Activated CD4-positive, alpha-beta T cell treated with anti-CD3 and anti-CD28 coated beads, Interleukin-10, Interleukin-2, amounts not matched to agents 100 ng/mL and 50 ng/mL, durations not matched to agents 16 hours and 8 hours (primary cell): ENCODE measurements at places on chromosomes 6 and 20.

DNA sequence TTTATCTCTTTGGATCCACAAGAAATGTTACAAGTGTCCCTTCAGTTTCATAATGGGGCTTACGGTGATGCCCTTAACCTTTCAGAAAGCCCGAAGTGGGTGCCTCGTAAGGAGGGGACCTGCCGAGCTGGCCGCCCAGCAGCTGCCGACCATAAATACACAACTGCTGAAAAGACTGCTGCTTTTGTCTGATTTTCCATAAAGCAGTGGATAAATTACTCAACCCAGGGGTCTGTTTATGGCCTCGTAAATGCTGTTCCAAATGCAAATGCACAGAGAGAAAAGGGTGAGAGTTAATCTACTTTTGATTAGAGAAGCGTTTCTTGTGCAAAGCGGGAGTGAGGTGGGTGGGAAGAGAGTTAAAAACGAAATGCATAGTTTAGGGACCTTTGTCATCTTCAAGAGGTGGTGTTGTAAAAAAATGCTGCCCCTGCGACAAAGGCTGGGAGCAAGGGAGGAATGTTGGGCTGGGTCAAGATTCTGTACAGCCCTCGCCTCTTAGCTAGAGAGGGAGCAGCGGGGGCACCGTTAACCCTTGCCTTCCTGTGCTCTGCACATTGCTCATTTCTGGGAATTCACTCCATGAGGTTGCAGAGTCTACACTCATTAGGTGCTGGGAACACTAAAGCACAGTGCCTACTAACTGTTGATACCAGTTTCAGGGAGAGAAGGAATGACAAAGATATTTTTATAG is 112.0 kb upstream of the MTHFD1L start:
- DNase-seq: no peak

DNA sequence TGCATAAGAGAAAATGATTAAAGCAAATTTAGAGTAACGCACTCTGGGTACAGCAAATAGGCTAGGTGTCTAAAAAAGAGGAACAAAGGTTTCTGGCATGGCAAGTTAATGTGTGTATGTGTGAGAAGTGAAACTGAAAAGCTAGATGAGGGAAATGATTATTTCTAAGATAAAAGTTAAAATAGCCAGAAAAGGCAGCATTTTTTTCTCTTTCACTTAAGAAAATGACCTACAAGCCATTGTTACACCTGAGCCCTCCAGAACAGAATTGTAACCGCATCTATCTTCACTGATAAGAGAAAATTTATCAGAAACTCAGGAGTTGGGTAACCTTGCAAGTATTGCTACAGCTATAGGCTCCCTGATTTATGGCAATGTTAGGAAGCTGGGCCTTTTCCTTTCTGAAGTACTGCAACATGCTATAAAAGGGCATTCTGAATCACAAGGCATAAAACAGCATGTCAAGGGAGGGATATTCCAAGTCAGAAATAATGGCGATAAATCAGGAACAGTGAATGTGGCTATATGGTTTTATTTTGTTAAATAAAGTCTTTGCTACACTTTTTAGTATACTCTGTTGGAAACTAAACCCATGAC is 395.3 kb downstream of the TBC1D32 start:
- no peak for DNase-seq

DNA sequence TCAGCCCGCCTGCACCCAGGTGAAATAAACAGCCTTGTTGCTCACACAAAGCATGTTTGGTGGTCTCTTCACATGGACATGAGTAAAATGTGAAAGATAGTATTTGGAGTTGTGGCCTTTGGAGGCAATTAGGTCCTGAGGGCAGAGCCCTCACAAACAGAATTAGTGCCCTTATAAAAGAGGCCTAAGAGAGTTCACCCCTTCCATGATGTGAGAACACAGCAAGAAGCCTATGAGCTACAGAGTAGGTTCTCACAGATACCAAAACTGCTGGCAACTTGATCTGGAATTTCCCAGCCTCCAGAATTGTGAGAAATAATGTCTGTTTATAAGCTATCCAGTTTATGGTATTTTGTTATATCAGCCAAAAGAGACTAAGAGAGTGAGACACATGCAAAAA is 74.5 kb downstream of the TRDN start:
- DNase-seq: no peak

DNA sequence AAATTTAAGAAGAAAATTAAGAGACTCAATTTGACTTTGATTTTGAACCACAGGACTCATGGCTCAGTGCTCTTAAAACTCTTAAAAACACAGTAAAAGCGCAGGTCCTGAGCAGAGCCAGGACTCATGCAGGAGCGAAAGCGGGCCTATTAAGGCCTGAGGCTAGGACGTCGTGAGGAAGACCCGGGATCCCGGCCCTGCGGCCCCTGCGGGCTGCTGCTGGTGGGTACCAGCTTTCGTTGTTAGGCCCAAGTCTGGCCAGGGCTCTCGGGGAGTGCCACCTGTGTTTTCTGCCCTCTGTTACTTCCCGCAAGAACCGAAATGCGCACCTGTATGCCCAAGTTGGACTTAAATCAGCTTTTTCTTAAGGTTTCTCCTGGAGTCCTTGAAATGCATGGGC is 3.4 kb upstream of the PAX1 start:
- no peak for DNase-seq

DNA sequence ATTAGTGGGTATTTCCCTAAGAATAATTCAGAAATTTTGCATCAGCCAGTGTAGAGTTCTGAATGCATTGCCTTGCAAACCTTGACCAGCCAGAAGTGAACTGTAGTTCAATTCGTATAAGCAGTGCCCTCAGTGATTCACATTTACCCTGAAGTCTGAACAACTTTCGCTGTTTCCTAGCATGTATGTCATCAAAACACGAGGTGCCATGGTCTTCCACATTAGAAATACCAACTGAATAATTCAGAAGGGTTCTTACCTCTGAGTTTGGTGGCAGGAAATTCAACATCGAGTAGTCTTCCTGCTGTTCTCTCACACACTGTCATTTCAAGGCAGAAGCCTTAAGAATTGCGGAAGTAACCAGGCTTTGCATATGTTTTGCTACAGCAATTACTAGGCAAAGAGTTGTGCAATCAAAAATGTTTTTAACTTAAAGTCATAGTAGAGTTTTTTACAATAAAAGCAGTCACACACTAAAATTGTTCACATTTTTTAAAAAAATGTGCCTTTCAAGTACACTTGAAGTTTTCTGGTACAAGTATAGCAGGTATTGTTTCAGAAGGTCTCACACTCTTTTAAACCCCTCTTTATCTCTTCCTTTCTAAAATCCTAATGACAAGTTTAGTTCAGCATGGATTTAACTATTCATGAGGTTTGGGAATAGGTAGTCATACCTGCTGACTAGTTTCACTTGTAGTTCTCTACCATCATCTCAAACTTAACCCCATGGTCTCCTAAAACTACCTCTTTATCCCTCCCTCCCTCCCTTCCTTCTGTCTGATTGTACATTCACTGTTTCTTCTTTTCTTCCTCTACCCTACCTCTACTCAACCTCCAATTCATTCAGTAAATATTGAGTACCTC is 118.3 kb downstream of the STXBP5 start:
- peak; percentile 82 for DNase-seq

- no peak for DNase-seq
Measured at GRCh38 chr6:23524548-23524947, 601.5 kb upstream of the NRSN1 start.

DNA sequence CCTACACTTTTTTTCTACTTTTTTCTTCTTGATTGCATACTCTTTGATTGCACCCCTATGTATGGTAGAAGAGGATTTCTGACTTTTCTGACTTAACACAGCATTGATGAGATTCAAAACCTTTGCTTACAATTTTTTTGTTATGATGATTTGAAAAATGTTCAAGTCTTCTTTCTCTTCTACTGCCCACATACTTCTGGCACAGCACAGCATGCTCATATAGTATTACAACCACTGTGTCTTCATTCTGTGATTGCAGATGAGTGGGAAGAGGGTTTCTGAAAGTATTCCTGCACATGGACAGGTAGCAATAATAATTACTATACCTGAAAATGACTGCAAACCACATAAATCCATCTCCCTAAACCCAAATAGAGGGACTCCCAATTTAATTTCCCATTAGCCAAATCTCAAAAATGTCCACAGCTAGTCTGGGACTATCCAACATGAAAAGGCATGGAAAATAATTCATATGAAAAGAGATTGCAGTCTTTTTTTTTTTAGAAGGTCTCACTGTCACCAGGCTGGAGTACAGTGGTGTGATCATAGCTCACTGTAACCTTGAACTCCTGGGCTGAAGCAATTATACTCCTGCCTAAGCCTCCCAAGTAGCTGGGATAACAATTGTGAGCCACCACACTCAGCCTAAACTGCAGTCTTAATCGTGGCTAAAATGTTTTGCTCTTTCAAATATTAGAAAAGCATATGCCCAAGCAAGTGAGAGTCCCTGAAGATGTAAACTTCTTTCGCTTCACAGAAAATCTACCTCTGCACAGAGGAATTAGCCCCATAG is 15.9 kb upstream of the TENT5A start:
- no peak for DNase-seq

DNA sequence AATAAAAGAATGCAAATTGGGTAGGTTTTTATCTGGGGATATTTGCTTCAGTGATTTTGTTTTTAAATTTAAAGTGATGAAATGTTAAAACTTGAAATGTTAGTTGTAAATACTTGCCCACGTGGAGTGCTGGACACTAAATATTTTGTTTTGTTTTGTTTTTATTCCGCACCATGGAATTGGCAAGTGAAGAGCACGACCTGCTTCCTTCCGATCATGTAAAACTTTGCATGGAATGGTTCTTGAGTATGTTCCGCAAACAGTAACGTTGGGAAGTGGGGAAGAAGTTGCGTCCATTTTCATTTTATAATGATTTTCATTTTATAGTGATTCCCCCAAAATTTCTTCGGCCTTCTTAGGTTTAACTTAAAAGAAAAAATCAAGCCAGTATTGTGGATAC is 765 bp downstream of the IRAK1BP1 start:
- DNase-seq: no peak

DNA sequence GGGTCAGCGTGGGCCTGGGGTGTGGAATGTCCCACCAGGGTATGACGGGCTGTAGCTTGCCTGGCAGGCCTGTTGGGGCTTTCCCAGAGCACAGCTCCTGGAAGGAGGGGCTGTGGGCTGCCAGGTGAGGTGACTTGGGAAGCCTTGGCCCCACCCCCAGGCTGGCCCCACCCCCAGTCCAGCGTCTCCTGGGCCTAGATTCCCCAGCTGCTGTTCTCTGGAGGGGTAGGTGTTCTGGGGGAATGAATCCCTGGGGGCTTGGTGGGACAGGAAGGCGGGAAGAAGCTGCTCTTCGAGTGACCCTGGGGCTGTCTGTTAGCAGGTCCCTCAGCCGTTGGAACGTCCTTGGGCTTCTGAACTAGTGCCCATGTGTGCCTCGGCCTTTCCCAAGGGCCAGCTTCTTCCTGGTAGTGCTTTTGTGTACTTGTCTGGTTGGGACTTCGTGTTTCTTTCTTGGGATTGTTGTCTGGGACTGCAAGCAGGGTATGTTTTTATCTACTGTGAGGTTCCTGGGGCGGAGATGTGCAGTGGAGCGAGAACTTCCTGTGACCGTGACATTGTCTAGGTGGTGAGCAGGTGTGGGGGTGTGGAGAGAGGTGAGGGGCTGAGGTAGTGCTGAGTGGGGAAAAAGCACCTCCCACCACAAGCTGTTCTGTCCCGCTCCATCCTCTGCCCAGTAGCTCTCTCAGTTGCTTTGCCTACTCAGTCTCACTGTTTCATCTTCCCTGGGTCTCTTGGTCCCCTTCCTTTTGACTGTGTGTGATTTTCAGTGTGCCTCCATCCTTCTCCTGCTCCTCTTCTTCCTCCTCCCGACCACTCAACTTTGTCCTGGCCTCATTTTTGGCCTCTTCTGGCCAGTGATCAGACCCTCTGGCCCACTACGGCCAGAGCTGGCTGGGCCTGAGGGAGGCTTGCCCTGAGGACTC is 1.3 kb upstream of the DDR1 start:
- DNase-seq: no peak

DNA sequence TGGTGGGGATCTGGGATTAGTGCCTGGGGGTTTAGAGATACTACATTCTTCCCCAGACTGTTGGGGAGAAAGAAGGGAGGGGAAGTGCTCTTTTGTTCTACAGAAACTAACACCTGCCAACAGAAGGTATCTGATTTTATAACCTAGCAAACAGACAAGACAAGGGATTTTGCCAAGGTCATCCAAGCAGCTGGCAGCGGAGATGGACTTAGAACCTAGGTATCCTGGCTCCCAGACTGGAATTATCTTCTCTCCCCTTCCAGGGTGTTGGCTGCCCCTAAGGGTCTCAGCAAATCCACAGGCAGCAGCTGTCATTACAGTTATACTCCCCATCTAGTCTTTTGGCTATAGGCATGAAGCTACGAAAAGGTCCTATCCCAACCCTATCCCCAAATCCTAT is 8.4 kb downstream of the SDC4 start:
- DNase-seq: no peak

- no peak for DNase-seq
Measured at GRCh38 chr6:37013516-37014491, 8.3 kb downstream of the FGD2 start.

GRCh38 chr20:4220756-4221155 is 205.4 kb upstream of the RNF24 start:
- no peak for DNase-seq

- no peak for DNase-seq
Measured at GRCh38 chr6:26441977-26442376, 1.7 kb downstream of the BTN3A3 start.

DNA sequence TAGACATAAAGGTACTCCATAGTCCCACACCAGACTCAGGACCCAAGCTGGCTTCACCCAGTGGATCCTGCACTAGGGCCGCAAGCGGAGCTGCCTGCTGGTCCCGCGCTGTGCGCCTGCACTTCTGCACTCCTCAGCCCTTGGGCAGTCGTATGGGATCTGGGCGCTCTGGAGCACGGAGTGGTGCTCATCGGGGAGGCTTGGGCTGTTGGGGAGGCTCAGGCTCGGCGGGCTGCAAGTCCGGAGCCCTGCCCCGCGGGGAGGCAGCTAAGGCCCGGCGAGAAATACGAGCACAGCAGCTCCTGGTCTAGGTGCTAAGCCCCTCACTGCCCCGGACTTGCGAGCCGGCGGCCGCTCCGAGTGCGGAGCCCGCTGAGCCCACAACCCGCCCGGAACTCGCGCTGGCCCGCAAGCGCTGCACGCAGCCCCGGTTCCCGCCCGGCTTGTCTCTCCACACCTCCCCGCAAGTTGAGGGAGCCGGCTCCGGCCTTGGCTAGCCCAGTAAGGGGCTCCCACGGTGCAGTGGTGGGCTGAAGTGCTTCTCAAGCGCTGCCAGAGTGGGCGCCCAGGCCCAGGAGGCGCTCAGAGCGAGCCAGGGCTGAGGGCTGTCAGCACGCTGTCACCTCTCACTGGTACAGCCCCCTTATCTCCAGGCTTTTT is 33.4 kb upstream of the GCNT2 start:
- DNase-seq: no peak

DNA sequence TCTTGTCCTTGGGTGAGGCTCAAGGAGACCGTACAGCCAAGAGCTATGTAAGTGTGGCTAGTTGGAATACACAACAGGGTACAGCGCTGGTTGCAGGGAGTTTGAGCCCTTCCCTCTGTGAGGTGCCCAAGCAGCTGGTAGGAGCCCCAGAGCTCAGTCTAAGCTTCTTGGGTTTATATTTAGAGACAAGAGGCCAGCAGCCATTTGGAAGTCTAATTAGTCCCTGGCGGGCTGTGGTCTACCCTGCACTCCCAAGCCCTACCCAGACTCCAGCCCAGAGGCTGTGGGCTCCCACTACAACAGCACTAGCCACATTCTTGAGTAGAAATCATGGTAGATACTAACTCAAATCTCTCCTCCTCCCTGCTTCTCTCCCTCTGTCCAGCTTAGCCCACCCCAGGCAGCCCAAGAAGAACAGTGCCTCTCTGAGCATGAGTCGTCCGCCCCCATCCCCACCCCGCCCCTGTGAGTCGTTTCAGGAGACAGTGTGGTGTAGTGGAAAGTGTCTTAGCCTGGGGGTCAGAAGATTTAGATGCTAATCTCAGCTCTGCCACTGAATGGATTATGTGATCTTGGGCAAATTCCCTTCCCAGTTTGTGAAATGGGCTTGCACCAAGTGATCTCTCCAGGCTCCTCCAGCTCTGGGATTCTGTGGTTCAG is 37.8 kb downstream of the EIF2S2 start:
- peak; percentile 21 for DNase-seq
